ENCODE measurements at places on chromosomes 4 and X. TPM values are rescaled to one million over a fixed set of nuclear protein-coding genes. Genes with fewer than 3 reads are reported as not detected.

TIMP1 gene
- 97.1 TPM for total RNA-seq

RHOH gene
- total RNA-seq: 134 TPM

TCEAL7 gene
- total RNA-seq: not detected

GLOD5 gene
- total RNA-seq: not detected

GPR119 gene
- not detected for total RNA-seq

VEGFD gene
- not detected for total RNA-seq

GAGE12G gene
- not detected for total RNA-seq

ABCE1 gene
- total RNA-seq: 62.1 TPM

RNF175 gene
- not detected for total RNA-seq

LETM1 gene
- 40.7 TPM for total RNA-seq

NLGN3 gene
- total RNA-seq: 0.98 TPM

ASMT gene
- not detected for total RNA-seq

UBE2K gene
- total RNA-seq: 90.8 TPM

TEX13B gene
- not detected for total RNA-seq

SLC6A14 gene
- total RNA-seq: not detected

STIM2 gene
- 61.0 TPM for total RNA-seq

IL1RAPL1 gene
- total RNA-seq: not detected

GABRB1 gene
- total RNA-seq: not detected

IL3RA gene
- total RNA-seq: 7.1 TPM

HSPA4L gene
- total RNA-seq: 0.27 TPM

TIGD4 gene
- total RNA-seq: 0.12 TPM
